A172 (cell line): ENCODE measurements at places on chromosomes 1 and 21. TPM values are rescaled to one million over a fixed set of nuclear protein-coding genes. Genes with fewer than 3 reads are reported as not detected.

Gene KCNE2
- not detected in 2 replicates for total RNA-seq

Gene GJC2
- 6.6 and 16.8 TPM in 2 replicates for total RNA-seq

Gene TRIM17
- total RNA-seq, result not detected in 2 replicates

Gene SAMSN1
- total RNA-seq, result not detected in 2 replicates

Gene LRRC53
- not detected in 2 replicates for total RNA-seq

Gene SLC6A9
- total RNA-seq, result 0.40 and 2.1 TPM in 2 replicates

Gene ZNF326
- total RNA-seq, result 1.2 and 3.2 TPM in 2 replicates
